Forelimb muscle (tissue), 1 donor: ENCODE measurements at places on chromosomes 5 and 9.

DNA sequence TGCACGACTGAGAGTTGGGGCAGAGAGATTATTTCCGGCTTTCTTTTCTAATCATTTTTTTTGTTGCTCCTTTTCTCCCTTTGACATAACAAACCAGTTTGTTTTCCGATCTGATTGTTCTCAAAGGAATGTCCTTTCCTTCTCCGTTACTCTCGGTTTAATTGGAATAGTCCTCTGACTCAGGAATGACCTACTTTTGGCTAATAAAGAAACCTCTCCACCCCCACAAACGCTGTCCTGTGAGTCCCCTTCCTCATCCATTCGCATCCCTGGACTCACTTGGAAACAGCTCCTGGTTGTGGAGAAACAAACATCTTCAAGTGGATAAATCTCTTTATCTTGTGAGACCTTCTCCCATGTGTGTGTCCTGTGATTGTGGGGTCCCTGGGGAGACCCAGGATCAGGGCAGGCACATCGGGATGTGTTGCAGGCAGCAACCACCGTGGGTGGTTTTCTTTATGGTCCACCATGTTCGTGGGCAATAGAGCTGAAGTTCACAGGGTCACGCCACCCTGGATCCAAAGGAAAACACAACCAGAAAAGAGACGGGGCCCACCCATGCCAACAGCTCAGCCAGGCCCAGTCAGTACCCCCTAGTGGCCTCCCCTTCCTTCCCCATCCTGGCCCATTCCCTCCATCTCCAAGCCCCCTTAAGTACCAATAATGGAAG is 45.2 kb upstream of the NEK6 start:
- DNase-seq, result no peak

DNA sequence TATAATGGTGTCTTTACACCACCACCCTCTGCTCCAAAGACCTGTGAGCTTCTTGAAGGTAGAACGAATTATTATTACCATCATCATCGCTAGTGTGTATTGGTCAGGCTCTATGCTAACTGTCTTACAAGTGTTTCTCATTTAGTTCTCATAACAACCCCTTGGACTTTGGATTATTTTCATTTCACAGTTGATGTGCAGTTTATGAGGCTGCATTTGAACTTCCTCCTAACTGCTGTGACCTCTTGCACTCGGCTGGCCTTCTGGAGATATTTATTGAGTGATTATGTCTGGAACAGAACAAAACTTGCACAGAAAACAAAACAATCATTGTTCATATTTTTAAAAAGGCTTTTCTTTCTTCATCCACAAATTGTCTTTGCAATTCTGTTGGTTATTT is 306.3 kb upstream of the SGCD start:
- DNase-seq, result peak; percentile 19

GRCh38 chr9:18516965-18517364 is 43.0 kb downstream of the ADAMTSL1 start:
- peak; percentile 51 for DNase-seq

GRCh38 chr5:25301836-25302235 is 657.1 kb upstream of the CDH10 start:
- DNase-seq, result no peak

DNA sequence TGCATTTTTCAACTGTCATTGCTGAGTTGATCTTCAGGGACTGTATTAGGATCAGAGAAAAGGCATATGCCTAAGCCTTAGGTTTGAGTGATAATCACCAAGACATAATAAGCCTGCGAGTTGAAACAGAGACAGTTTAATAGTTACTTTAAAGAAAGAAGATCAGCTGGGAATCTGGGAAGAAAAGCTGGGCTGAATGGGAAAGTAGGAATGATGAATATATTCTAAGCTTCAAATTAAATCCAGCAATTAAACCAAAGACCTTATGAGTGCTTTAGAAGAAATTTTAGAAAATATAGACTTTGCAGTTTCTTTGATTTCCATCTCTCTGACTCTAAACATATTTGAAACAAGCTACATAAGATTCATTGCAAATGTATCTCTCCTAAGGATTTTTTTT is 222.3 kb downstream of the ENC1 start:
- no peak for DNase-seq

GRCh38 chr9:10242255-10242654 is 370.5 kb downstream of the PTPRD start:
- DNase-seq, result no peak

DNA sequence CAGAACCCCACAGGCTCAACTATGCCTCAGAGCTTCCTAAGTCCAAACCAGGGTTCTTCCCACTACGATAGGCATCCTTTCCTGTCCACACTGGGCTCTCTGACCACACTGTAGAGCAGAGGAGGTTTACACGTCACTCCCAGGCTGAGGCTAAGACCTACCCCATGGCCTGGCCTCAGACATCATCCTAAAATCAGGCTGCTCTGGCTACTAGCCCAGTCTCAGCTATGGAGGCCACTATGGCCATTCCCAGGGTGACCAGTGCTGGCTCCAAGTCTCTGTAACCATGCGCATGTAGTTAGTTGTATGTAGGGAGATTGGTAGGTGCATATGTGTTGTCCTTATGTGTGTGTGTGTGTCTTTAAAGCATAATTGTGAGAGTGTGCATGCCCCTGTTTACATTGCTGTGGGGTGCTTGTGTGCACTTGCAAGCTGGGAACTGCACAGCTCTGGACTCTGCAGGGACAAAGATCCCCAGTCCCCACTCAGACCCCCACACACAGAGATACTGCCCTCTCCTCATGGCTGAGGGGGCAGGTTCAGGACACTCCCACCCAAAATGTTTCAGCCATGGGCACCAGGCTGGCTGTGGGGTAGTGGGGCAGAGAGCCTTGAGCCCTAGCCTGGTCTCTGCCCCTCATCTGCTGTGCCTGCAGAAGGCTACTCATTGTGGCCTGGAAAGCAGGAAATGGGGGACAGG is 12.3 kb downstream of the PDLIM4 start:
- no peak for DNase-seq

DNA sequence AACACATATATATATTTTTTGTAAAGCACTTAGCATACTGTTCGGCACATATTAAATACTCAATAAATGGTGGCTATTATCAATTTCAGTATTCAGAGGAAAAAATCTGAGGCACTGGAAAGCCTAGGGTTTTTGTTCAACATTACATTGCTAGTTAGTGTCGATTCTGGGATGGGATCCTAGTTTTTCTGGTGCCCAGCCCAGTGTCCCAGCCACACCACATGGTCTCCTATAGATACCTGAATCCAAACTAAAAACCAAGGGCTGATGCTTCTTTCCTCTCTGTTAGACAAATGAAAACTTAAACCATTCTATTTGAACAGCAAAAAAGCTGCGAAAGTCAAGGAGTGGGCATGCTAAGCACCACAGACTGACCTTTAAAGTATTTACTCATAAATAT is 810.7 kb upstream of the DMAC1 start:
- DNase-seq, result no peak

- no peak for DNase-seq
Measured at GRCh38 chr9:112894041-112894440, 3.4 kb upstream of the SLC46A2 start.
